ENCODE measurements at places on chromosomes 6 and 20. TPM values are rescaled to one million over a fixed set of nuclear protein-coding genes. Genes with fewer than 3 reads are reported as not detected.

Gene PSMA7
- 426 TPM for total RNA-seq

Gene MTO1
- total RNA-seq: 36.4 TPM

Gene ZNF184
- total RNA-seq: 11.8 TPM

Gene UBE2C
- 3.0 TPM for total RNA-seq

Gene DLK2
- total RNA-seq: 0.66 TPM

Gene DZANK1
- 1.3 TPM for total RNA-seq

Gene PNLDC1
- total RNA-seq: not detected

Gene SERPINB1
- 30.8 TPM for total RNA-seq

Gene TCP11
- total RNA-seq: 0.15 TPM

Gene SOBP
- 8.8 TPM for total RNA-seq

Gene GLP1R
- not detected for total RNA-seq

Gene BPHL
- 24.4 TPM for total RNA-seq

Gene ZBP1
- total RNA-seq: not detected

Gene TSPO2
- total RNA-seq: not detected

Gene AVP
- not detected for total RNA-seq

Gene ADTRP
- 2.3 TPM for total RNA-seq

Gene SEL1L2
- not detected for total RNA-seq

Gene C6orf118
- not detected for total RNA-seq

Gene GRM1
- total RNA-seq: under 0.01 TPM

Gene GNAS-AS1
- 1.3 TPM for total RNA-seq

Gene TAP1
- total RNA-seq: 40.3 TPM

Gene PRL
- not detected for total RNA-seq

Gene ADNP
- total RNA-seq: 28.8 TPM

Gene CST9
- total RNA-seq: not detected

Gene CST5
- total RNA-seq: not detected

Gene FGD2
- not detected for total RNA-seq

Gene SLC35F1
- under 0.01 TPM for total RNA-seq

Gene PTK6
- total RNA-seq: not detected

Gene PGC
- total RNA-seq: not detected

Gene FAM83C
- total RNA-seq: not detected

Gene KIAA1755
- 4.1 TPM for total RNA-seq

Gene PHACTR3
- not detected for total RNA-seq

Gene SAMD3
- 5.1 TPM for total RNA-seq

Gene ABHD16B
- not detected for total RNA-seq

Gene NKX2-4
- not detected for total RNA-seq

Gene FRMD1
- not detected for total RNA-seq

Gene SALL4
- 0.15 TPM for total RNA-seq

Gene KCNQ5
- total RNA-seq: 0.87 TPM

Gene TRIM10
- total RNA-seq: not detected

Gene CYP39A1
- 1.3 TPM for total RNA-seq

Gene NSFL1C
- total RNA-seq: 35.3 TPM

Gene RFX6
- total RNA-seq: not detected

Gene CRISP3
- not detected for total RNA-seq

Gene TFAP2D
- total RNA-seq: not detected

Gene OR2H2
- not detected for total RNA-seq

Gene CCN6
- not detected for total RNA-seq

Gene FAM229B
- 14.4 TPM for total RNA-seq

Gene OR2J1
- not detected for total RNA-seq

Gene TRIM15
- total RNA-seq: not detected

Gene C20orf202
- under 0.01 TPM for total RNA-seq

Gene MAP7
- total RNA-seq: 2.0 TPM

Gene TP53TG5
- total RNA-seq: 0.50 TPM

Gene OR12D3
- not detected for total RNA-seq

Gene IL17A
- not detected for total RNA-seq

Gene TRMT11
- 33.3 TPM for total RNA-seq

Gene KIF13A
- 105 TPM for total RNA-seq

Gene MICB
- 8.4 TPM for total RNA-seq
